Stimulated activated CD8-positive, alpha-beta memory T cell treated with anti-CD3 and anti-CD28 coated beads, Interleukin-7, amount 100 ng/mL, for 48 hours (primary cell): ENCODE measurements at places on chromosomes 11 and 22.

- DNase-seq, result no peak
Observed at GRCh38 chr22:20788627-20789344, 14.9 kb downstream of the SERPIND1 start.

- no peak for DNase-seq
Observed at GRCh38 chr11:83118814-83119213, 38.1 kb upstream of the PCF11 start.

DNA sequence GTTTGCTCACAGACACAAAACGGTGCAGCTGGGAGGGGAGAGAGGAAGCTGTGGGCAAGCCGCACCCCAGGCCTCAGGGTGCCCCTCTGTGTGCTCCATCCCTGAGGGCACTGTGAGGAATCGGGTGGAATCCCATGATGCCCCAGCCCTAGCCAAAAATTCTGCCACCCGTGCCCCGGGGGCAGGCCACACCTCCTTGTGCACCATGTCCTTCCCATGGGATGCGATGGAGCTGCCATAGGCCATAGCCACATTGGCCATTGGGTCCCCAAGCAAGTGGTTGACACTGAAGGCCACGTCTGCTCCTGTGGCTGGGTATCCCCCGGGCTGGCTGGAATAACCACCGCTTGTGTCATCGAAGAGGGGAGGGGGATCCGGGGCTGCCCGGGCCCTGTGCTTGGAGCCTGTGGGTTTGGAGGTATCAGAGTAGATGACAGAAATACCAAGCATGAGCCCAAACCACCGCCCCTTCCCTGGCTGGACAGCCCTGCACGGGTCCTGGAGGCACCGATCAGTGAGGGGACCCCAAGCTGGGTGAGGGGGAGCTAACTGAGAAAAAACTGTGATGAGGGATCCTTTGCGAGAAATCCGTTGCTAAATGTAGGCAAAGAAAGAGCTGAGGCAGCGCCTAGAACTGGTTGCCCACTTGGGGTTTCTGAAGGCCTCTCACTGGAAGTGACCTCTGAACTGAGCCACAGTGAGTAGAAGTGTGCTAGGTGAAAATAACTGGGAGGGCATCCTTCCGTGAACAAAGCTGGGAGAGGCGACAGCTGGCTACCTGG, 863 bp downstream of the YIF1A start:
- no peak for DNase-seq

GRCh38 chr11:7973011-7973410, 7.8 kb upstream of the NLRP10 start:
- DNase-seq, result no peak

DNA sequence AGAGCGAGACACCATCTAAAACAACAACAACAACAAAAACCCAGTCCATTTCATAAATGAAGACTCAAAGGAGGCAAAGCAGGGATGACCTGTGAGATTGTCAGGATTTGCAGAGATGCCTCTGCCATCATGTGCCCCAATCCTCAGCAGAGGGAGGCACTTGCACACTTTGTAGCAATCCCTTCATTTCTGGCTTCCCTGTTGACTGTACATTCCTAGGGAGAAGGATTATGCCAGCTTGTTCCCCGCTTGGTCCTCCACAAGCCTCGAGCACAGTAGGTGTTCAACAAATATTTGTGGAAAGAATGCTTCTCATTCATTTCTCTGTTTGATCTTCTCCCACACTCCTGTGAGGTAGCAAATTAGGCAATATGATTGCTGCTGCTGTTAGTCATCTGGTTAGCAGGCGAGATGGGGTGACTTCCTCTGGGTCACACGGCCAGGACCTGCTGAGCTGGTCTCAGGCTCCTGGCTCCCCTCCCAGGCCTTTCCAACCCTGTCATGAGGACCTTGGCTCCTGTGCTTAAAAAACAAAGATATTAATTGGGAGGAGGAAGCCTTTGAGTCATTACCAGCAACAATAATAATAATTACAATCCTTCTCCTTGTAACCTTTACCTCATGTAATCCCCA, 34.1 kb downstream of the LIF start:
- DNase-seq, result peak; percentile 21

DNA sequence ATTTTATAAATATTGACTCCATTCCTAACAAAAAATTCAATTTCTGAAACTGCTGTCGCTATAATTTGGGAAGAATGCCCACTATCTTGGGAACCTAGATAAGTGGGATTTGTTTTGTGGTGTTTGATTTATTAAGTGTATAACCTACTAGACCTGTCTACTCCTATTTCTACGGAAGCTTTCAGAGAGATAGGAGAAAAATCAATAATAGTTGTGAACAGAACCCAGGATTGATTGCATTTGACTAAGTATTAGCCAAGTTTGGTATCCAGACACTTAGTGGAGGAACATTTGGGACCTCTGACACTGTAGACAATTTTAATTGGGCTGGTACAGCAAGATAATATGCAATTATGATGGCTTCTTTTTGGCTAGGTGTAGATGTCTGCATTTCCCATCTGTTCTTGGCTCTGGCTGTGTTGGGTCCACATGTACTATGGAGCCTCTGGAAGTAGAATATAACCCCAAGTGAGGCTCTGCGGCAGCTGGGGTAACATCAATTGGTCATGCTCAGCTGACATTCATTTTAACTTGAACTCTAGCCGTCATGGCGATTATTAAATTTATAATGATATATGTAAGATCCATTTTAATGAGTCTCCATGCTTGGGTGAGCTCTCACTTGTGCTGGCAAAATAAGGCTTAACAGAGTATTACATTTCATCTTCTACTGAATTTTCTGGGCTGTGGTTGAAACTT, 111.5 kb upstream of the E2F8 start:
- no peak for DNase-seq

DNA sequence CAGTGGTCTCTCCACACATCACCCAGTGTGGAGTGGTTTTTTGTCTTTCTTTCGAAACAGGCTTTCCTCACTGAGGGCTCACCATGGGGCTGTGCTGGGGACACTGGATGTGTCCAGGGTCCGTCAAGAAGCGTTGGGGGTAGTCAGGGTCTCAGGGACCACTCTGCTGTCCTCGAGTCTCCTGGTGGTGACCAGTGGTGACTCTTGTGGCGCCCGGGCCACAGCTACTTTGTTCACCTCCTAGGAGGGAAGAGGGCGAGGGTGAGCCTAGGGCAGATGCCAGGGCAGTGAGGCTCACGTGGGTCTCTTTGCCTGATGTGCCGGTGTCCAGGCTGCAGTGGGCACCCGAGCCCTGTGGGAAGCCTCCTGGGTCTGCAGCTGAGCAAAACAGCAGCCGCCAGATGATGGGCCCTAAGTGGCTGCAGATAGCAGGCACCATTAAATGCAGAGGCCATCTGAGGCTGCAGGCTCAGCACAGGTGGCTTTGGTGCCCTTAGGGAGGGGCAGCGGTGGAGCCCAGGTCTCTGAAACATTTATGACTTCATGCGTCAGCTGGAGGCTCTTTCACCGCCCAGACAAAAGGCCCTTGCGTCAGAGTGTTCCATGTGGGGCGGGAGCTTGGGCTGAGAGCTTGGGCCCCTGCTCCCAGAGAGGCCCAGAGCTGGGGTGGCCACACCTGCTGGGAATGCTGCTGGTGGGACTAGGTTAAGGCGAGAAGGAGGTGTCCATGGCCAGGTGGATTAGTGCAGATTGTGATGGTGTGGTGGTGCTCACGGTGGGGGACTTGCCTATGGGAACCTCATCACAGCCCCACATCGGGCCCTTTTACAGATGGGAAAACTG, 29.5 kb downstream of the KCNQ1 start:
- DNase-seq, result no peak

DNA sequence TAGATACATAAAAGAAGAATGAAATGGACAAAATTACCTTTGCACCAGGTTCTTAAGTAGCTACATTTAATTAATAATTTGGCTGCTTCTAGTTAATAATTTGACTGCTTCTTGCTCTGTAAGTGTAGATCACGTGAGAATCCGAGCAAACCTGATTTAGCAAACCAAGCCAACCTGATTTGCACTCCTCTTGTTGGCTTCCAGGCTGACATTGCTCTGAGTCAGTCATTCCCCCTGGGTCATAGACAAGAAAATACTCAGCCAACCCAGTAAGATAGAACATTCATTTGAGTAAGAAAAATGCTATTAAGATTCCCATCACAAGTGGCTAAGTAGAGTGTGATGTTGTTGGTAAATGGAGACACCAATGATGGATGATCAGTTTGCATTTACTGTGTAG, 304.1 kb downstream of the C11orf87 start:
- no peak for DNase-seq

GRCh38 chr11:125559888-125560287, 9.4 kb upstream of the EI24 start:
- DNase-seq, result no peak

DNA sequence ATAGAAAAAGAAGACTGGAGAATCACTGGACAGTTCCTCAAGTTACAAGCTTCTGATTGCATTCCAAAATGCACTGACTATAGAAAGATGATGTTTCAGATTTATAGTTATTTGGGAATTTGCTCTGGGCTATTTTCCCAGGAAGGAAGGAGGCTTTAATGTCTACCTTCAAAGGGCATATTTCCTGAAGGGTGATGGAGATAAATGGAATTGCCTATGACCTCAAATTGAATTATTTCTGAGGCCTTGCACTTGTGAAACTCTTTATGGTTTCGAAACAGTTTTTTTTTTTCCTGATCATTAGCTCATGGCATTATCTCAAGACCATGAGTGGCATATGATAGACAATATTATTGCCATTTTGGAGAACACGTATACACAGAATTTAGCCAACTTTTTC, 333.9 kb downstream of the METTL15 start:
- DNase-seq, result no peak

GRCh38 chr11:20844630-20845029, 175.2 kb downstream of the NELL1 start:
- DNase-seq, result no peak

DNA sequence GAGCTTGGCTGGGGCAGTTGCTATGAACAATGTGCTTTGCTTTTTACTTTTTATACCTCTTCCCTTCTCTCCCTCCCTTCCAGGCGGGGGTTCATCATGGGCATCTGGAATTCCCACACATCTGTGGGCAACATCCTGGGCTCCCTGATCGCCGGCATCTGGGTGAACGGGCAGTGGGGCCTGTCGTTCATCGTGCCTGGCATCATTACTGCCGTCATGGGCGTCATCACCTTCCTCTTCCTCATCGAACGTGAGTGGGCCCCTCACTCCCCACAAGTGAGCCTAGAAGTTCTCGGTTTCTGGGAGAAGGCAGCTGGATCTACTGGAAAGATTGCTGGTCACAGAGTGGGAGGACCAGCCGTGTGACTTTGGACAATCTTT, 17.4 kb downstream of the SLC37A2 start:
- DNase-seq, result no peak

- DNase-seq, result no peak
Observed at GRCh38 chr11:19435306-19435989, 194.7 kb upstream of the E2F8 start.

DNA sequence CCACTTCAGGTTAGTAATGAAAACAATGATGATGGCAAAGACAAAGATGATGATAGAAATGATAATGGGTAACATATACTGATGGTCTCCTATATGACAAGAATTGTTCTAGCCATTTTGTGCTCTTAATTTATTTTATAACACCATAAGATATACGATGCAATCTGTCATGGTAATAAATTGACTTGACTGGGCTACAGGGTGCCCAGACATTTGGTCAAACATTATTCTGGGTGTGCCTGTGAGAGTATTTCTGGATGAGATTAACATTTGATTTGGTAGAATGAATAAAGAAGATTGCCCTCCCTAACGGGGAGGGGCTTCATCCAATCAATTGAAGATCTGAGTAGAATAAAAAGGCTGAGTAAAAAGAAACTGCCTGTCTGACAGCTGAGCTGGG, 237.3 kb downstream of the LARGE1 start:
- no peak for DNase-seq

GRCh38 chr22:42766860-42767259, 46.2 kb upstream of the A4GALT start:
- no peak for DNase-seq

DNA sequence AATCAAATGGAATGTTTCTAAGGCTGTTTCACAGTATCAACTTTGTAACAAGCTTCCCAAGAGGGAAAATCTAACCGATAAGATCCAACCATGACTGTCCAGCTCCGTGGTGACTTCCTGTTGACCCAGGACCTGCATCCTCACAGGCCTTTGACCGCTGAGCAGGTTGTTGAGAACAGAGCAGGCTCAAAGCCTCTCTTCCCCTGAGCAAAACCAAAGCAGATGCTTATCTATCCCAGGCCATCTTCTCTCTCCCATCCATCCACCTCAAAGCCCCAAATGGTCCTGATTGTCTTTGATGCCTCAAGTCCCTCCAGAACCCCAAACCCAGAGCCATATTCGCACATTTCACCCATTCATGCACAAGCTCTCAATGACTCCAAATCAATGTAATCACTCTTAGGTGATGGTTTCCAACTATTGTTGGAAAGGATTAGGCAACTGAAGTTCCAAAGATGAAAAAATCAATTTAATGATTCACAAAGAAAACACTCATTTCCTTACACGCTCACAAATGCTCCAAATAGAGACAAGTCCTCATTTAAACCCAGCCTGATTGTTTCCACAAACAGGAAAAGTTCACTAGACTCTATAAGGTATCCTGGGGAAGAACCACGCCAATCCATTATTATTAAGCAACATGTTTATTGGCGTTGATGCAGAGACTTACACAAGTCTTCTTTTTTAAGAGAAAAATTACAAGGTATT, 48.7 kb downstream of the C11orf58 start:
- DNase-seq, result no peak

DNA sequence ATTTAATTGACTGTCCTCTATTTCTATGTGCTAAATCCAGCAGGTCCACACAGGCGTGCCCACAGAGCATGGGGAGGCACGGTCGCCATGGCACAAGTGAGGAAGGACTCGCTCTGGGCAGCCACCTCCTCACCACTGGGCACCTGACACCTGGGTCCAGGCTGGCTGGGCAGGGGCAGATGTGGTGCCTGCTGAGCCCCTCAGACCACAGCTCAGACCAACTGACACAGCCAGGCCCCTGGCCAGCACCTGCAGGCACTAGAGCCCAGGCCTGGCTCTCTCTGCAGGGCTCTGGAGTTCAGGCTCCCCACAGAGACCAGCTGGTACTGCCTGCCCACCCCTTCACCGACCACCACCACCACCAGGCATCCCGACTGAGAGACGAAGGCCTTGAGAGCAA, 27.9 kb downstream of the LINC01488 start:
- no peak for DNase-seq

GRCh38 chr22:21571679-21572078, 4.2 kb downstream of the UBE2L3 start:
- no peak for DNase-seq

DNA sequence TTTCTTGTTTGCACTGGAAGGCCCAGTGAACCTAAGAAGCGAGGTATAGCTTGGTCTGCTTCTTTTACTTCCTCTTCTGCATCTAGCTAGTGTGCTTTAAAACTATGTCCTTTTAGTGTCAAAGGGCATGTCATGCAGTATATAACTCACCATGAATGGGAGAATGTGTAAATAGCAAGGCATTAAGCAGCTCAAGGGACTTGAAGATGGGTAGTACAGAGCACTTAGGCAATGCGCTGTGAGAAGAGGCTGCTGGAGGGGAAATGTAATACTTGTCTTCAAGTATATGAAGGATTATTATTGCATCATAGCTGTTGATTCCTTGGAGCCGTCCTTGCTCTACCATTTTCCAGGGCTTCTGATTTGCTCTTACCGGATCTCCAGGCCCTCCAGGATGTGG, 7.6 kb downstream of the MAML2 start:
- DNase-seq, result no peak
